Activated gamma-delta T cell treated with anti-CD3 and anti-CD28 coated beads, Interleukin-2, amount 50 U/mL, for 16 hours (primary cell): ENCODE measurements at places on chromosomes 6 and 20.
A peak's percentile ranks its signal among the peaks of the same experiment; 100 is the strongest.

DNA sequence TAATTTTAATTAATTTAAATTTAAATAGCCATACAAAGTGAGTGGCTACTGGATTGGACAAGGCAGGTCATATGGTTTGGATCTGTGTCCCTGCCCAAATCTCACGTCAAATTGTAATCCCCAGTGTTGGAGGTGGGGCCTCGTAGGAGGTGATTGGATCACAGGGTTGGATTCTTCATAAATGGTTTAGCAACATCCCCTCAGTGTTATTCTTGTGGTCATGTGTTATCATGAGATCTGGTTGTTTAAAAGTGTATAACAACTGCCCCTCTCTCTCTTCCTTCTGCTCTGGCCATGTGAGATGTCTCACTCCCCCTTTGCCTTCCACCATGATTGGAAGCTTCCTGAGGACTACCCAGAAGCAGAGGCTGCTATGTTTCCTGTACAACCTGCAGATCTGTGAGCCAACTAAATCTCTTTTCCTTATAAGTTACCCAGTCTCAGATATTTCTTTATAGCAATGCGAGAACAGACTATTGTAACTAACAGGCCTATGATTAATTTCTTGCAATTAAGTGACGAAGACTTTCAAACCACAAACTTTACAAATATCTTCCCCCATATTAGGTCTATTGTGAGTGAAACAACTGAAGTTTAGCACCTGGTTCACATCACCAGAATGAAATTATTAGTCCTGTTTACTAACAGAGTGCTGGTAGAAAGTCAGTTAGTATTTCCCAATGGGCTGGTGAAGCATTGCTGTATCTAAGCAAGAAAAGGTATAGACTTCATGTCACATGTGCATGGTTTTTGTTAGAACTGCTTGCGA lies 60.0 kb upstream of the TNFAIP3 start:
- no peak for DNase-seq

DNA sequence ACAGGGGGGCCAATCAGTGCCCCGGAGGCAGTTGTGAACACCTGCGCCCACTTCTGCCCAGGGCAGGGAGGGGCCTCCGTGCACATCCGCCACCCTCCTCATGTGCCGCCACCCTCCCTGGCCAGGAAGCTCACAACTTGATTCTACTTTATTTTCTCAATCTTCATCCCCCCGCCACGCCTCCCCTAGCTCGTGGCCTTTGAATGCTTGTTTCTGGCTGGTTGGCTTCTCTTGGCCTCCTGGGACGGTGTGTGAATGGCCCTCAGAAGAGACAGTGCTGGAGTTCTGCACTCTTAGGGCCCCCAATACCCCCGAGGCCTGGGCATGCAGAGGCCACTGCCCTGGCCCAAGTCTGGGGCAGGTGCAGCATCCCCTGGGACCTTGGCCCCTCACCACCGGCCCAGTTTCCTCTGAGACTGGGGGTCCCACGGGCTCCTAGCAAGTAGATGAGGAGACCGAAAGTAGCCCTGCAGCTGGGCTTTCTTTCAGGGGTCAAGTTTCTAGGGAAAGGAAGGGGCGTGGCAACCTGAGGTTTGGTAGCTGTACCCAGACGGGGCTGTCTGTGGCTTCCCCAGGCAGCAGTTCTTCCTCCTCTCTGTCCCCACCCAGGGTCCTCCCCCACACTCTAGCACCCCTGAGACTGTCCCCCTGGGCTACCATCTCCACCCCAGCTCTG lies 1.3 kb downstream of the RGS19 start:
- DNase-seq: peak; percentile 29

- no peak for DNase-seq
Observed at GRCh38 chr6:6474170-6474920, 114.2 kb upstream of the LY86 start.

- DNase-seq: no peak
Observed at GRCh38 chr20:24470746-24471582, 1.5 kb downstream of the SYNDIG1 start.

GRCh38 chr6:25504661-25505060 lies 147.4 kb upstream of the SCGN start:
- DNase-seq: no peak
